Activated CD4-positive, alpha-beta T cell treated with anti-CD3 and anti-CD28 coated beads, Interleukin-10, Interleukin-2, amounts not matched to agents 100 ng/mL and 50 ng/mL, durations not matched to agents 16 hours and 8 hours (primary cell): ENCODE measurements at places on chromosomes 6 and 20.

GRCh38 chr6:157604816-157605215 lies 218.2 kb upstream of the SNX9 start:
- no peak for DNase-seq

DNA sequence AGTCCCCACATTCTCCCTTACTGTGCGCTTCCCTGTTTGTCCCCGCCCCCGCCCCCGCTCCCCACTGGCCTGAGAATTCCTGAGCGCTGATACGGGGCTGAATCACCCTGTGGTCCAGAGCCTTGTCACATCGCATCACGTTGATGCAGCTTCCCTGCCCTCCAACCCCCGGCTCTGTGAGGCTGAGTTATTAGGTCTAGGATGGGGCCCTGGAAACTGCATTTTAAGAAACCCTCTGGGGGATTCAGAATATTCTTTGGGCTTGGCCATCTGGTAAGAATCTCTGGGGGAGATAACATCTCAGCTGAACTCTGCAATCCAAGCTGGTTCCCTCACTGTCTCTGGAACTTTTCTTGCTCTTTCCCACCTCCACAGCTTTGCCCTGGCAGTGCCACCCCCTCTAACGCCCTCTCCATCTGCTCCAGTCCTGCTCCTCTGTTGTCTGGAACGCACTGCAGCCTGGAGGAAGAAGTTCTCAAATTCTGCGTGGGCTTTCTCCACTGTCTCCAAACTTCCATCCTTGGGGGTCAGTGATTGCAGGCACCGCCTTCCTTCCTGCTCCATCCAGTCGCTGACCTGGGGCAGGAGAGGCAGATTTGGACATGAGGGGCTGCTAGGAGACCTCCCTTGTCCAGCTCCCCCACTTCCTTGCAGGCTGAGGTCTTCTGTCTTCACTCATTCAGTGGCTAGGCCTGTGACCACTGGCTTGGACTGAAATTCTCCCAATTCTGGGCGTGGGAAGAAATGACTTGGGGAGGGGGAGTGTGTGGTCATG lies 42.6 kb downstream of the KIAA1755 start:
- no peak for DNase-seq

DNA sequence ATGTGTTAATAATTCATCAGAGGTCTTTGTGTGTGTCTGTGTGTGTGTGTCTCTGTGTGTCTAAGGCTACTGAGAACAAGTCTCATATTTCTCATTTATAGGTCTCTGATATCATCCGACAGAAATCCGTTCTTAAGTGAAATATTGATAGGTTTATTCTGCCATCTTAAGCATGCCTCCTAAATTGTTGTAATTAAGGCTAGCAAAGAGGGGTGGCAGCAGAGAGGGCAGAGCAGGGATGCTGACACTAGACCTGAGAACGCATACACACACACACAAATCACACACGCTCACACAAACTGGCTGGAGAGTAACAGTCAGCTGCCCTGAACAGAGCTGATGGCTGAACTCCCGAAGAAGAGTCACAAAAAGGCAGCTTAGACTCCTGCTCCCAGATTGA lies 84.9 kb upstream of the LRFN2 start:
- DNase-seq = no peak

GRCh38 chr6:6711832-6712448 lies 123.4 kb downstream of the LY86 start:
- DNase-seq = peak; percentile 9

DNA sequence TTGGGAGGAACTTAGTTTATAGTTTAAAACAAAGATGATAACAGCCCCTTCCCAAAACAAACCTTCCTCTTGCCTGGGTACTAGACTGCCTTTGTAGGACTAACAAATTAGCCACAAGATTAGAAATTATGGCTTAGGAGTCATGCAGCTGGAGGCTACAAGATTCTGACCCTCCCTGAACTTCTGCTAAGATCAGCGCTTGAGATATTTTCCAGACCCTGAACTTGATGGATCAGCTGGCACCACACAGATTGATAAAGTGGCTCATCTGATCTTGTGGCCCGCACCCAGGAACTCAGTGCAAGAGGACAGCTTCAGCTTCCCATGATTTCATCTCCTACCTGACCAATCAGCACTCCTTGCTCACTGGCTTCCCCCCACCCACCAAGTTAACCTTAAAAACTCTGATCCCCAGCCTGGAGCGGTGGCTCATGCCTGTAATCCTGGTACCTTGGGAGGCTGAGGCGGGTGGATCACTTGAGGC lies 5.9 kb upstream of the SERINC3 start:
- DNase-seq = no peak

- peak; percentile 21 for DNase-seq
These were observed 405.3 kb upstream of the HS3ST5 start for GRCh38 chr6:114747995-114748625.

GRCh38 chr6:166330612-166331011 lies 11.7 kb downstream of the SFT2D1 start:
- no peak for DNase-seq

GRCh38 chr6:99427988-99428387 lies 2.9 kb upstream of the PNISR start:
- DNase-seq = no peak

DNA sequence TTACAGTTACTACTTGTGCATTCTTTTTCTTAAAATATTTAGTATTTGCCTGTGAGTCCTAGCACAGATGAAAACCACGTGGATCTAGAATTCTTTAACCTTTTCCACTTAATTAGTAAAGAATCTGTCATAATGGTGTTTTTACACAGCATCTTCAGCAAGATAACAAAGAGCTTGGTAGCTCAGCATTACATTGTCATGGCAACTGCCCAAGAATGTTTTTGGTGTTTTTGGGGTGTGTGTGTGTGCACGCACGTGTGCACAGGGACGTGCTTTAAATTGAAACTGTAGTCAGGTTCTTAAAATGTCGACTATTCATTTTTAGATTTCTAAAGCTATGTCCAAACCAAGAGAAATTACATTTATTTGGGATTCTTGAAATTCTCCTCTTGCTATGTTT lies 108.0 kb downstream of the FIG4 start:
- no peak for DNase-seq

- DNase-seq = no peak
These were observed 9.2 kb downstream of the PDCD2 start for GRCh38 chr6:170575250-170575649.

DNA sequence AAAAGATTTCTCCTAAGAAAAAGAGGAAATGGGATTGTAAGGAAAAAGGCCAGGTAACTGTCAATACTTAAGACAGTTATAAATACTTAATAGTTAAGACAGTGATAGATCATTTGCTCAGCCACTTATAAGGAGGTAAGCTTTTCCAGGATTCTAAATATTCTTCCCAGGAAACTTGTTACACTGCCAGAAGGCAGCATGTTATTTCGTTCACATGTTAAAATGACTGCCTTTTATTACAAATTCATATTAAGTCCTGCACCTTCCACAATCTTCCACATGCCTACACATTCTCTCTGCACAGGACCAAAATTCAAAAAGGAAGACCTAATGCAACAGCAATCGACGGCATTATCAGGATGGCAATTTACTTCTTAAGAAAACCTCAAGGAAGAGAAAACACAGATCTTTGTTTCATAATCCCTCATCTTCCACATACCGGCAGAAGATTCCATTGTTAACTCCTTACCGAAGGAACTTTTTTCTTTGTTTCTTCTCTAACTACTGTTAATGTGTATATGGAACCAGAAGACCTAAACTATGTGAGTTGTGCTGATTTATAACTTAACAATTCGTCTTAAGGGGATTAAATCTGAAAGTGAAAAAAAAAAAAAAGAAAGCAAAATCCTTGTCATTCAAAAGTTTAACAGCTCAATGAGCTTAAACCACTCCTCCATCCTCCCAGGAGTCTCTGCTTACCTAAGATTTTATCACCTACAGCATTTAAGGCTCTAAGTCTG lies 799 bp downstream of the TAAR2 start:
- no peak for DNase-seq

- DNase-seq = peak; percentile 54
These were observed 23.4 kb upstream of the MCM3 start for GRCh38 chr6:52307900-52308372.
